ENCODE measurements at places on chromosomes 11 and 22.

DNA sequence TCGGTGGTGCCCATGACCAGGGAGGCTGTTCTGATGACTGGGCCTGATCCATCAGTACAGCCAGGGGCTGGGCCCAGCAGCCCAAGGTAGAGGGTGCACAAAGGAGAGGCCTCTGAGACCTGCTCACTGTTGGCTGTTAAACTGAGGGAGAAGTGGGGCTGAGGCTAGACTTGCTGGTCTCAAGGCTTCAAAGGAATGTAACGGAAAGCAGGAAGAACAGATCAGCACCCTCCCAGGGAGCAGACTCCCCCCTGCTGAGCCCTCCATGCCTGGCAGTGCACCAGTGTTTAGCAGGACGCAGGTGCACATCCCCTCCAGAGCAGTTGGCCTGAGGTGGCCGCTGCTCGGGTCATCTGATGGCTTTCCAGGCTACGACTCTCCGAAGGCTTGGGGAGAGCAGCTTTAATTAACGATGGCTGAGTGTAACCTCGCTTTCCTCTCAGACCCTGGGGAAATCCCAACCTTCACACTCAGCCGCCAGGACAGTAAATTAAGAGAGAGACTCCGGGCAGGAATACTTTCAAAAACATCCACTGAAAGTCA, 255.7 kb upstream of the NARS2 start:
- ATAC-seq, result no peak

- no peak for ATAC-seq
These were observed 36.3 kb downstream of the MRE11 start for GRCh38 chr11:94457118-94458029.

DNA sequence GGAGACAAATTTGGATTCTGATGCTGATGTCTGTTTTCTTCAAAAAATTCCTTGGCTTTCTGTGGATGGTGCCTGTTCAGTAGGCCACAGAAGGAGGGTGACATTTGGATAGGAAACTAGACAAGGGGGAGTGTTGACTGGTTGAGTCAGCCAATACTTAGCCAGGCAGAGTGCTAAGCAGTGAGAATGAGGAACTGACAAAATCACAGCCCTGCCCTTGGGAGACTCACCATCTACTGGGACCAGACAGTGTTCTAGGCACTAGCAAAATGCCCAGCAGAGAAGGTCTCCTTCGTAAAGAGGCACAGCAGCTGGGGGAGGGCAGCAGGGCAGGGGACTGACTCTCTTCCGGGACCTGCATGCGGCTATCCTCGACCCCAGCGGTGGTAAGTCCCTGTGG, 190.2 kb downstream of the DSCAML1 start:
- peak; percentile 28 for ATAC-seq

DNA sequence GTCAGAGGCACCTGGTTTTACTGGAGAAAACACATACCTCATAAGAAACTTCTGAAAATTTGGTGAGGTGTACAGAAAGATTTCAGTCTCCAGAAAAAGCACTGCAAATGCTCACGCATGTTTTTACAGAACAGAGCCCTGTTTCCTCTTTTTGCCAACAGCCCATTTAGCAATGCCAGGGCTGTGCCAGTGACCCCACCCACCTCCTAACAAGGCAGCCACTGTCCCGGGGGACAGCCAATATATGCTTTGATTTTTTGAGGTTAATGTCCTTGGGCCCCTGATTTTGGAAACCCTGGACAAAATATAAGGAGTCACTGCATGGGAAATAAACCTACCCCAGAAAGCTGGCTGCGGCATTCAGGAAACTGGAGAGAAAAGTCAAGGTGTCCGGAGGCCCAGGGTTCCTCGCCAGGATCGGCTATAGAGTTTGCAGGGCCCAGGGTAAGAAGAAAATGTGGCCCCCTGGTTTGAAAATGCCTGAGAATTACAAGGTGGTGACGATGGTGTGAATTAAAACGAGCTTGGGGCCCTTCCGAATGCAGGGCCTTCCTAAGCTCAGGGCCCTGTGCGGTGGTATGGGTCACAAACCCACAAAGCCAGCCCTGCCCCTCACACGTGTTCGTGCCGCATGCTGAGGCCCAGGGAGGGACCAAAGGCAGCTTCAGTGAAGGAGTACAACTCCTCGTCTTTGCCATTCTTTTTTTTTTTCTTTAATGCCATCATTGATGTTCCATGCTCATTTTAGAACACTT, 71.1 kb upstream of the WNT7B start:
- ATAC-seq, result no peak

GRCh38 chr11:120643284-120643683, 131.7 kb downstream of the GRIK4 start:
- ATAC-seq, result no peak

- no peak for ATAC-seq
These were observed 108.3 kb downstream of the ENTHD1 start for GRCh38 chr22:39785232-39785631.

DNA sequence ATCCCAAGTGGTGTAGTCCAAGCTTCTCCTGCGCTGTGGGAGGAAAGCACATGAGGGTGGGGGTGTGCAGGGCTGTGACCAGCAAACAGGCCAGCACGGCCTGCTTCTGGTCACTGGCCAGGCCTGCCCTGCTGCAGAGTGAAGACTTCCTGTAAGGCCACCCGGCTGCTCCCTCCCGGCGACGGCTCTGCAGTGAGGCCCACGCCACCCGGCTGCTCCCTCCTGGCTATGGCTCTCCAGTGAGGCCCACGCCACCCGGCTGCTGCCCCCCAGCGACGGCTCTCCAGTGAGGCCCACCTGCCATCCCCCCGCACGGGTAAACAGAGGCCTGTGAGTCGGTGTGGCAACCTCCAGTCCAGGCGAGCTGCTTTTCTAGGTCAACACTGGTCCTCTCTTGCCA, 31.4 kb upstream of the BRSK2 start:
- no peak for ATAC-seq
